Airway epithelial cell (primary cell): ENCODE measurements at places on chromosomes 7 and 10. TPM values are rescaled to one million over a fixed set of nuclear protein-coding genes. Genes with fewer than 3 reads are reported as not detected.

The PDE1C gene
- total RNA-seq: 0.07 TPM in 1 of 2 replicates, not detected in the other

The NDUFB2 gene
- 427 and 601 TPM in 2 replicates for total RNA-seq

The RNF148 gene
- total RNA-seq: not detected in 2 replicates

The C10orf90 gene
- not detected in 2 replicates for total RNA-seq

The ARHGEF35 gene
- 4.0 and 7.8 TPM in 2 replicates for total RNA-seq

The FANK1 gene
- total RNA-seq: 6.1 and 10.2 TPM in 2 replicates

The CNTNAP2 gene
- total RNA-seq: 4.3 and 7.3 TPM in 2 replicates

The LHFPL3 gene
- total RNA-seq: not detected in 2 replicates

The CXCL12 gene
- total RNA-seq: not detected in 2 replicates

The THSD7A gene
- total RNA-seq: under 0.01 TPM in 1 of 2 replicates, not detected in the other

The IL6 gene
- total RNA-seq: 1.1 and 1.6 TPM in 2 replicates

The RBP4 gene
- total RNA-seq: not detected in 2 replicates

The NYAP1 gene
- 0.65 and 2.1 TPM in 2 replicates for total RNA-seq

The CPA5 gene
- not detected in 2 replicates for total RNA-seq

The TDRD1 gene
- 0.23 and 0.28 TPM in 2 replicates for total RNA-seq

The HMX2 gene
- total RNA-seq: not detected in 2 replicates

The VWDE gene
- 3.3 and 5.1 TPM in 2 replicates for total RNA-seq

The ELFN1 gene
- total RNA-seq: 0.07 and 0.14 TPM in 2 replicates

The PLXNA4 gene
- total RNA-seq: 0.07 TPM in 1 of 2 replicates, not detected in the other

The FZD1 gene
- 7.3 and 9.2 TPM in 2 replicates for total RNA-seq

The PMPCB gene
- 30.8 and 38.0 TPM in 2 replicates for total RNA-seq

The ACTL6B gene
- total RNA-seq: not detected in 2 replicates

The ASB10 gene
- not detected in 2 replicates for total RNA-seq

The FAM221A gene
- total RNA-seq: 0.14 and 0.21 TPM in 2 replicates

The ADAP1 gene
- total RNA-seq: 20.8 and 32.2 TPM in 2 replicates

The SLC26A5 gene
- not detected in 2 replicates for total RNA-seq

The NUDT13 gene
- 0.14 and 0.85 TPM in 2 replicates for total RNA-seq

The PRDX3 gene
- total RNA-seq: 157 and 169 TPM in 2 replicates

The CALY gene
- total RNA-seq: not detected in 2 replicates

The MBLAC1 gene
- total RNA-seq: 2.1 and 2.6 TPM in 2 replicates

The CALML3 gene
- total RNA-seq: 7.7 and 9.0 TPM in 2 replicates

The TNPO3 gene
- 39.1 and 41.4 TPM in 2 replicates for total RNA-seq

The RBM20 gene
- total RNA-seq: 0.28 and 1.3 TPM in 2 replicates

The ANKRD7 gene
- total RNA-seq: not detected in 2 replicates

The HYAL4 gene
- total RNA-seq: 0.21 and 0.23 TPM in 2 replicates

The HSPA12A gene
- total RNA-seq: 1.5 and 2.2 TPM in 2 replicates

The MSMB gene
- total RNA-seq: 0.84 and 2.0 TPM in 2 replicates

The NME8 gene
- total RNA-seq: 0.07 TPM in 1 of 2 replicates, not detected in the other

The CALML5 gene
- 36.7 and 51.7 TPM in 2 replicates for total RNA-seq

The VSTM4 gene
- 0.05 and 0.07 TPM in 2 replicates for total RNA-seq

The ST8SIA6 gene
- total RNA-seq: not detected in 2 replicates

The SHTN1 gene
- total RNA-seq: 8.5 and 9.0 TPM in 2 replicates

The CUZD1 gene
- 0.09 and 0.28 TPM in 2 replicates for total RNA-seq

The HDAC9 gene
- 1.3 and 1.9 TPM in 2 replicates for total RNA-seq

The CYP2C19 gene
- 0.14 TPM in 1 of 2 replicates, not detected in the other for total RNA-seq

The STAG3 gene
- 0.07 and 0.14 TPM in 2 replicates for total RNA-seq

The C10orf62 gene
- not detected in 2 replicates for total RNA-seq

The GRM3 gene
- total RNA-seq: not detected in 2 replicates

The FOXI2 gene
- not detected in 2 replicates for total RNA-seq

The SPACDR gene
- total RNA-seq: 0.14 TPM in 1 of 2 replicates, not detected in the other

The ADAM22 gene
- total RNA-seq: 0.05 and 0.07 TPM in 2 replicates

The FAM25A gene
- total RNA-seq: 20.3 and 29.8 TPM in 2 replicates
